Activated T-helper 17 cell treated with anti-CD3 and anti-CD28 coated beads, Interleukin-2, amount 50 U/mL, for 72 hours (primary cell): ENCODE measurements at places on chromosomes 3 and 15.
A peak's percentile ranks its signal among the peaks of the same experiment; 100 is the strongest.

DNA sequence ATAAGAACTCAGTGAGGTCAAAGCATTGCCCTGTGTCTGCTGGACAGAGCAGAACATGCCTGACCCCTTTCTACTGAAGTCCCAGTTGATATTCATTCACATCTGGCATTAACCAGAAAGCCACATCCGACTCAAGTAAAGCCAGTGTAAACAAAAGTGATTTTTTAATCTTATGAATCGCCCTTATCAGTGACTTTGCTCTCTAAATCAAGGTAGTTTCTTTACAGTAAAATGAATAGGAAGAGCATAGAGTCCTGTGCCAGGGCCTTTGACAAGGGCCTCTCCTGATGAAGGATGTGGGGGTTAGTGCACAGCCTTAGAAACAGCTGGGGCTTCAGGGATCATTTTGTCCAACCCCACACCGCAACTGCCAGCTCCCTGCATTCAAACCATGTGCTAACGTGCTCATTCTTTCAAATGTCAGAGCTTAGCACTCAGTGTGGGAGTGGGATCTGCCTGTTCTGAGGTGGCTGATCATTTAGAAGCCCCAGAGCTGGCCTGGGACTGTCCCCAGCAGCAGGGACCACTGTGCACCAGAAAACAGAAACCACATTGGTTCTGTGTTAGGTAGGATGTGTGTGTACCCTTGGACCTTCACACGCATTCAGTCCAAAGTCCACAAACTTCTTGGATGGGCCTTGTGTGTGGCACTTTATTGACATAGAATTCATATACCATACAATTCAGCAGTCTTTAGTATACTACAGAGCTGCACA lies 55.3 kb downstream of the CCR4 start:
- peak; percentile 67 for ATAC-seq

DNA sequence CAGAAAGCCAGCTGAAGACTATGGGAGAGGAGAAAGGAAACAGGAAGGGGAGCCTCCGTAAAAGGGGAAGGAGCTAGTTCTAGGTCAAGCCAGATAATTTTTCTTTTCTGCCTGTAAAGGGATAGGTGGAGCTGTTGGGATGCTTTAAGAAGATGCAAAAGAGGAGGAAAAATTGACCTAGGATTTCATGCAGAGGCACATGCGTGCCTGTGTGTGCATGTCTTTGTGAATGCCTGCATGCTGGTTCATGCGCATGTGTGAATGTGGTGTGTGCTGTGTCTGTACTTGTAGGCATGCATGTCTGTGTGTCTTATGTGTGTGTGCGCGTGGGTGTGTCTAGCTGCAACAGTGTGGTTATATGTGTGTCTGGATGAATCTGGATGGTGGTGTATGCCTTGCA lies 27.3 kb downstream of the CCDC33 start:
- ATAC-seq, result no peak

DNA sequence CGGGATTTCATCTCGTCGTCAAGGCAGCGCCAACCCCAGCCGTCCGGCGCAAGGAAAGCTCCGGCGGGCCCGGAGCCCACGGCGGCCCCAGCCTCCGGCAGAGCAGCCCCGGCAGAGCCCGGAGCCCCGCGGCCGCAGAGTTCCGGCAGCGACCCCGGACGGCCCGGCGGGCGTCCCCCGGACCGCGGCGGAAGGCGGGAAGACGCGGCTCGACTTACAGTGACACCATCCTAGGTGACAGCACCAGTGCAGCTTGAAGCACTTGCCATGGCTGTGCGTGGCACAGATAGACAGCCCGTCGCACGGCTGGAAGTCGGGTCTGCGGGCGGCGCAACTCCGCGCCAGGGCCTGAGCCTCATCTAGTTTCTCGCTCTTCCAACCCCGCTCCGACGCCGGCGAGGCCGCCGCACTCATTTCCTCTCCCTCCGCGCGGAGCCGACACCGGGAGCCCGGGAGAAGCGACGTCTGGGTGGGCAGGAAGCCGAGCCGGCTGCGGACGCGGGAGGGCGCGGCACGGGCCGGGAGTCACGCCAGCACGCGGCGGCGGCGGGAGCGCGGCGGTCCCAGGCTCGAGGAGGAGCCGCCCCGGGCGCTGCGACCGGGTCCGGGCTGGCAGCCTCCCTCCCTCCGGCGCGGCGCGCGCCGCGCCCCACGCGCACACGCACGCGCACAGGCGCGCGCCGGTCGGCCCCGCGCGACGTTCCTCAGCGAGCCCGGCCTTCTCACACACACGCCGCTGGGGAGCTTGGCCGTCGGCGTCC lies at the start of gene C3orf70:
Gene C3orf70 (minus strand): TSS at position 651 of the 761 bp plus-strand sequence. CDS start 237 bp downstream, at position 414.
- peak; percentile 57 for ATAC-seq

DNA sequence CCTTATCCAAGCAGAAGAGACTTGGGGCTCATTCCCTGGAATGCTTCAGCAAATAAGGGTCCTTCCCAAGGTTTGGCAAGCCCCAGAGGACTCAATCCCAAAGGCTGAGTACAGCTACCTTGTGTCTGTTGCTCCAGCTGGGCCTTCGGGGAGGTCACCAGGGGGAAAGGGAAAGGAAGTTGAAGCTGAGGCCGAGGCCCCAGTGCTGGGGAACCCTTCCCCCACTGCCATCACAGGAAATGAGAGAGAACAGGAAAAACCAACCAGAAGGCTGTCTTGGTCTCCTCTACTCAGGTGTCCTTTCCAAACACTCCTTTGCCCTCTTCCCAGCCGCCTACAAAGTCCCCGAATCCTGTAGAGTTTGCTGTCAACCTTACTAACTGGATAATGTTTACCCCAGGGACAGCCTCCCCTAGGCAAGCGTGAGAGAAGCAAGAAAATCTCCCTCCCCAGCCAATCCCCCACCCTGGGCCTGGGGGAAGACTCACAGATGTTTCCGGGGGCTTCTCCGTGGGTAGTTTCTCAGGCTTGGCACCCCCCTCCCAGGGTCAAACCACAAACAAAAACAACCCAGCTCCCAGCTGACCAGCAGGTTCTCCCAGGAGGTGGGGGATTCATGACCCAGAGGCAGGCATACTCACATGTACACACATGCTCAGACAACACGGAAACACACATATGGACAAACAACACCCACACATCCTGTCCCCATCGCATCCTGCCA lies 5.5 kb downstream of the CSRNP1 start:
- no peak for ATAC-seq

GRCh38 chr3:48625600-48625999 lies 4.0 kb upstream of the TMEM89 start:
- ATAC-seq, result no peak

DNA sequence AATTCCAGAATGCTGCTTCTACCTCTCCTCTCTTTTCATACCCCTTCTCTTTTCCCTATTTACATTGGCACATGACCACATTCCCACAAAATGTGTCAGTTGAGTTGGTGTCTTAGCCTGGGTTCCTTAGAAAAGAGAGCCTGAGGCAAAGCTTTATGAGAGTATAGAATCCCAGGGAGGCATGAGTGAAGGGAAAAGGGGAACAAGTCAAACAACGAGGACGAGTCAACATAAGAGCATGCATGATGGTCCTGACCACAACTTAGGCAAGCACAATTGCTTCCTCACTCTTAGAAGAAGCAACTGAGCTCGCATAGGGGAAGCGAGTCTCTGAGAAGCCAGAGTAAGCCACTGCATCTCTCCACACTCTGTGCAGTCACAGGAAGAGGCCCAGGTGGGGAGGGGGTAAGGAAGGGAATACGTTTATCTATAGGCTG lies 15.4 kb upstream of the ZNF774 start:
- no peak for ATAC-seq

GRCh38 chr3:107753976-107754375 lies 231.2 kb downstream of the BBX start:
- ATAC-seq, result no peak
